ENCODE measurements at places on chromosomes 2 and 18.

DNA sequence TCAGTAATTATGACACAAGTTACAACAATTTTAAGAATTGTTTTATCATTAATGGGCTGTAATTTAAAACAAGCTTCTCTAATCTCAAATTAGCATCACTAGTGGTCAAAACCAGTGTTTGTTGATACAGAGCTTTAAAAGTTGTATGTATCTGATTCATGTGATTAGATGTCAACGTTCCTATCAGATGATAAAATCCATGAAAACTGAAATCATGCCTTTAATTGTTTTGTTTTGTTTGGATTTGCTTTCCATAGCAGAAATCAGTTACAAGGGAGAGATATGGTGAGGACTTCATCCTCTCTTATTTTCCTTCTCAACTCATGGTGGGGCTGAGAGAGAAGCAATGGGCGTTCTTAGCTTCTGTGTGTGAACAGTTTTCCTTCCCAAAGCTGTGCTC lies 469.6 kb downstream of the PID1 start:
- DNase-seq: no peak

- DNase-seq: no peak
Observed at GRCh38 chr2:29276151-29276550, 160.9 kb downstream of the CLIP4 start.

DNA sequence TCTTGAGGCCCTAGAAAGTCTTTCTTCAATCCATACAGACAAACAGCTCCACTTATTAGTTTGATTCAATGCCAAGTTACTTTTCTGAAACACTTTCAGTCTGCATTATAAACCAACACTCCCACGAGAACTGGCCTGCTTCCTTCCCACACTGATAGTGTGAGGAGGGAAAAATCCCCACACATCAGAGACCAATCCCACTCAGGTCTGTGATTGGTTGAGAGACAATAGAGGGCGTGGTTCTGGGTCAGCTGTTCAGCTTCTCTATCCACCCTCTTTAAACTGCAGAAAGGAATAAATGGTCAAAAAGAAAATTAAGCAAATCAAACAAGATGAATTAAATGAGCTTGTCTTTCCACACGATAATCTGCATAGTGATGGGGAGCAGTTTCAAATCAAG lies 152.5 kb downstream of the NRP2 start:
- DNase-seq: no peak

DNA sequence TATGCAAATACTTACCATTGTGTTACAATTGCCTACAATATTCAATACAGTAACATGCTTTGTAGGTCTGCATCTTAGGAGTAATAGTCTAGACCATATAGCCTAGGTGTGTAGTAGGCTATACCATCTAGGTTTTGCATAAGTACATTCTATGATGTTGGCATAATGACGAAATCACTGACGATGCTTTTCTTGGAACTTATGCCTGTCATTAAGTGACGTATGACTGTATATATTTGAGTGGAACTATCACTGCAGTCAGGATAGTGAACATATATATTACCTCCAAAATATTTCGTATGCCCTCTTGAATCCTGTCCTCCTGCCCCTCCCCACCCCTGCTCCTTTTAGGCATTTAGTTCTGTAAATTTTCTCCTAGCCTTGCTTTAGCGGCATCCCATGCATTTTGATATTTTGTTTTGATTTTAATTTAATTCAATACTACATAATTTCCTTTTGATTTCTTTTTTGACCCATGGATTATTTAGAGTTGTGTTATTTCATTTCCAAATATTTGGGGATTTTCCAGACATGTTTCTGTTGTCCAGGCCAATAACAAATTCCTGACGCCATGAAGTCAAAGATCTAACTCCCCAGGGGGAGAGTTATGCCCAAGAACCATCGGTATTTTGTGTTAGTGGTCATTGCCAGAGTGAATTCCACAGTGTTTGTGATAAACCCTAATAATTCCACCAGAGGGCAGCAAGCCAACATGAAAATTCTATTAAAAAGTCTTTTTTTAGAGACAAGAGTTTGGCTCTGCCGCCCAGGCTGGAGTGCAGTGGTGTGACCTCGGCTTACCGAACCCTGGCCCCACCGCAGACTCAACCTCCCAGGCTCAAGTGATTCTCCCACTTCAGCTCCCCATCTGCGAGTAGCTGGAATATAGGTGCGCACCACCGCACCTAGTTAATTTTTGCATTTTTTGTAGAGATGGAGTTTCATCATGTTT lies 24.2 kb upstream of the CASP8 start:
- no peak for DNase-seq

GRCh38 chr2:45696708-45697107 lies 45.2 kb downstream of the PRKCE start:
- no peak for DNase-seq

DNA sequence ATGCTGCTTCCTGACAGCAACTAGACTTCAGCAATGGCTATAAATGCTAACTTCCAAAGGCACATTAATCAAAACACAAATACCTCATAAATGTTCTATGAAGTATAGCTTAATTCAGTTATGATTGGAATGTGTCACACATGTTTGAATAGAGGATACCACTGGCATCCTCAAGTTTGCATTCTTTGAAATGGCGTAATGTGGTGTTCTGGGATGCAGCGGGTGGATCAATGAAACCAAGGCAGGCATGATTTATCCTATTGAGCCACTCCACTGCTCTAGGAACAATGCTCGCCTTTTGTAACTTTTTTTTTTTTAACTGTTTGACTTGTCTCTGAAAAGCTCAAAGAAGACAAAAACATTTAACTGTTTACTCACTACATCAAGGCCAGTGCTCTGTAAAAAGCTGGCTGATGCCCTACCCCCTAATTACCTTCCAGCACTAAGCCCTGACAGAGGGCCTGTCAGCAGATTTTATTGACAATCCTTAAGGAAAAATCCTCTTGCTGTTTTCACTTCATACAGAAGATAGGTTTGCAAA lies 278.8 kb upstream of the SESTD1 start:
- no peak for DNase-seq

Data from substantia nigra (tissue), 51 donors.